ENCODE measurements at places on chromosomes 5 and 9. TPM values are rescaled to one million over a fixed set of nuclear protein-coding genes. Genes with fewer than 3 reads are reported as not detected.
A peak's percentile ranks its signal among the peaks of the same experiment; 100 is the strongest.

GRCh38 chr5:124683917-124684555 is 62.4 kb downstream of the ZNF608 start:
- DNase-seq = no peak

The TRIM52 gene
- 35.9 TPM for total RNA-seq

The PCDHB14 gene
- total RNA-seq = not detected

The PRDM9 gene
- total RNA-seq = not detected

- DNase-seq = no peak
Measured at GRCh38 chr5:100537946-100538345, 2.8 kb downstream of the FAM174A start.

DNA sequence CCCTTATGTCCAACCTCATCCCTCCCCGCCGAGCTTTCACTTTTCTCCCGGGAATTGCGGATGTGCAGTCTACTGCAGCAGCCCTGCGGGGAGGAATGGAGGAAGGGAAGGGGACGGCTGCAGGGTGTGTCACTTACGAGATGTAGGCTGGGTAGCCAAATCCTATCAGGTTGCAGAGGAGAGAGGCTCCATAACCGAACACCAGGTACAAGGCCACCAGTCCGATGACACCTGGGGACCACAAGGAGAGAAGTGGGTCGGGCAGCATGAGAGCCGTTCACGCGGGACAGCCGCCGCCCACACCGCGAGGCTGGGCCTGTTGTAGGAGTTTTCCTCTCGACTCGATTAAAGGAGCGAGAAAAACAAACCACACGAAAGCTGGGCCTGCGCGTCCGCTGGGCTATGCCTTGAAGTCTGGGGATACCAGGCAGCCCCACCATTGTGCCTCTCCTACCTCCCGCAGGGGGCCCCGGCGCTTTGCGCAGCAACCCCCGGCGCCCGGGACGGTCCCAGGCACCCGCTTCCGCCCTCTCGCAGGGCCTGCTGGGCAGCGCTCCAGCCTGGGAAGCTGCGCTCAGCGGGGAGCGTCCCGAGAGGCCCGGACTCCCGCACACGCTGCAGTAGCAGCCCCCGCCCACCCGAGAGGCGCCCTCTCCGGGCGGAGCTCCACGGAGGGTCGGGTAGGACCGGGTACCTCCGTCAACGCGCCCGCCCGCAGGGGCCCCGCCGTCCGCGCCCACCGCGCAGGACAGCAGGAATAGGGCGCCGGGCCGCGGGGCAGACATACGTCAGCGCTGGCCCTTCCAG is 798 bp downstream of the REEP5 start:
- peak; percentile 28 for DNase-seq

The LRRTM2 gene
- total RNA-seq = 0.03 TPM

The BARHL1 gene
- total RNA-seq = not detected

The FBN2 gene
- total RNA-seq = not detected

DNA sequence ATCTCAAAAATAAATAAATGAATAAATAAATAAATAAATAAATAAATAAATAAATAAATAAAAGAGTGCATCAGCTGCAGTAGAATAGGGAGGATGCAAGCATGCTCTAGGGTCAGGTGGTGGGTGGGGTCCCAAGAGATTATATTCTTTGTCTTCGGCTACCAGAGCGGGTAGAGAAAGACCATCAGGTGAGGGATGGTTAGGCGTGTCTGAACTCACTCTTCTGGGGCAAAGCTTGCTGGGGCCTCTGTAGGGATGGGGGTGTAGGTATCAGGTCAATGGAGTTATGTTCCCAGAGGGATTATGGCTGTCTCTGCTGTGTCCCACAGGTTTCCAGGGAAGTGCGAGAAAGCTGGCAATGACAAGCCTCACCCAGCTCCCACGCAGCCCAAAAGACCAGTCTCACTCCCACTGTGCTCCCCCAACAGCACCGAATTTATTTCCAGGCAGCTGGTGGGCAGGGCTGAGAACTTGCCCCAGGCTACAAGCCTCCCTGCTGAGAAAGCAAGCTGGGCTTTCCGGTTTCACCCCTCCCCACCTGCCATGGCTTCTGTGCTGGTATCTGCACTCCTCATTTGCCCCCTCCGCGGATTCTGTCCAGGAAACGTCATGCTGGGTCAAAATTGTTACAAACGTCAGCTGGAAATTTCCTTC is 180.8 kb downstream of the LURAP1L start:
- DNase-seq = no peak

- DNase-seq = peak; percentile 46
Measured at GRCh38 chr5:80960531-80961375, 590 bp downstream of the RASGRF2 start.

DNA sequence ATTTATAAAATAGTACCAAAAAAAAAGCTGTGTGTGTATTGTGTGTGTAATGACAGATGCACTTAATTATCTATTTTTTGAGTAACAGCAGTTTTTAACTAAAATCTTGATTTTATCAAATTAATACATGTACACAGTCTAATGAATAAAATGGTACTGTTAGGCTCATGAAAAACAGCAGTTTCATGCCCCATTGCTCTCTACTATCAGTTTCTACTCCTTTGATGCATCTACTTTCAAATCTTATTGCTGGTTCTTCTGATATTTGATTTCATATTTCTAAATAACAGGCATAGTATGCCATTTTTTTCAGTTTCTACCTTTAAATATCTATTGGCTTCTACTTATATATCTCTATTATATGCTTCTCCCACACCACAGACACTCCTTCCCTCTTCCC is 117.4 kb downstream of the CCDC171 start:
- DNase-seq = no peak

- no peak for DNase-seq
Measured at GRCh38 chr5:44887722-44888121, 79.0 kb downstream of the MRPS30 start.

DNA sequence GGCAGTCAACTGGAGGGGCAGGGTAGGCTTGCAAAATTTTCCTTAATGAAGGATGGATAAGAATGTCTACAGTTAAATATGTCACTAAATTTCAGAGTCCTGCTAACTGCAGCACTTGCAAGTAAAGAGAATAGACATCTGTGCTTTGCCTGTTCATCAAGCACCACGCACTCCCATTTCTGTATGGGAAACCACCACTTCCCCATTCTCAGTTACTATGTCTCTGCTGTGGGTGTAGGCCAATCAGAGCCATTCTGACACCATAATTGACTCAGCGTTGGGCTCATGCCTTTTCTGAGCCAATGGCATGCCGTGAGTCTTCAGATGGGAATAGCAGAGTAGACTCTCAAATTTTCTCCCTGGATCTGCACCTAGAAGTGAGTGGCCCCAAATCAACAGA is 247.5 kb downstream of the GABRB2 start:
- DNase-seq = no peak

The RGS14 gene
- total RNA-seq = 34.7 TPM

The TAF11L12 gene
- total RNA-seq = not detected

The NUTM2F gene
- total RNA-seq = not detected

- no peak for DNase-seq
Measured at GRCh38 chr5:167797933-167798332, 493.5 kb upstream of the WWC1 start.

DNA sequence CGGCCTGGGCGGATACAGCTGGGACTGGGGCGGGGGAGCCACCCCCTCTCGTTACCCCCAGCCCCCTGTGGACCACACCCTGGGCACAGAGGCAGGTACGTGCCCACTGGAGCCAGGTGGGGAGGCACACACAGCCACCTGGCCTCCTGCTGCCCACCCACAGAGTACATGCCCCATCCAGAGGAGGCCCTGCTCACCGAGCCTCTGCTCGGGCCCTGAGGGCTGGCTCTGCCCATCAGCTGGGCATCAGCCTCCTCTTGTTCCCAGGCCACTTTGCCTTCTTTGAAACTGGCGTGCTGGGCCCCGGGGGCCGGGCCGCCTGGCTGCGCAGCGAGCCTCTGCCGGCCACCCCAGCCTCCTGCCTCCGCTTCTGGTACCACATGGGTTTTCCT is 6.3 kb downstream of the MAMDC4 start:
- peak; percentile 22 for DNase-seq

GRCh38 chr5:34790069-34790468 is 48.9 kb upstream of the TTC23L start:
- DNase-seq = no peak

- no peak for DNase-seq
Measured at GRCh38 chr9:128877852-128878251, 3.9 kb downstream of the KYAT1 start.

DNA sequence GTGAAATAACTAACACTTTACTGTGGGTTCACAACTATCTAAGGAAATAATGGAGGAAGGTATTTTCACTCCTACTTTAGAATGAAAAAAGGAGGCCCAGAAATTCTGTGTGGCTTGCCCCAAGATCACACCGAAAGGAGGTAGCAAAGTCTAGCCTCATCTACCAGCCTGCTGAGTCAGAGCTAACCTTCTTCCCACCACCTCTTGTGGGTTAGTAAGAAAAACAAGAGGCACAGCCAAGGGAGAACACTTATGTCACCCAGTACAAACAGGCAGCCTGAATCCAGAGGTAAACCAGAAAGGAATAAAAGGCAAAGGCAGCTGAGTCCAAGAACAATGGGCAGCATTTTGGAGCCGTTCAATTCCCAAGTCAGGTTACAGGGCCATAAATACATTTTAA is 91.9 kb upstream of the RASEF start:
- no peak for DNase-seq

DNA sequence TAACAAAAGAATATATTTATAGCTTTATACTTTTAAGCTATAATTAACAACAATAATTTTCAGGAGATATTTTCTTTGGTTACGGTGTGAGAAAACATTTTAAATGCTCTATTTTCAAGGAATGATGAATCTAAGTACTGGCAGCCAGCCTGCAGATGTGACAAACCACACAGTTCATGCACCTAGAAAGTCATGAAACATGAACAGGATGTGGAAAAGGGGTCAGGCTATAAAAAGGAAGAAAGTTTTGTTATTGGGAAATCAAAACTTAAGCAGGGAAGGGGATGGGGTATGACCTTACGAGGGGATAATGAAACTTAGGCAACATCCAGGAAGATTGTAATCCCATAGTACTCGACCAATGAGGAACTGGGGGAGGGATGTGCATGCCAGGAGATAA is 508.7 kb upstream of the GRAMD2B start:
- no peak for DNase-seq

The COL15A1 gene
- not detected for total RNA-seq

DNA sequence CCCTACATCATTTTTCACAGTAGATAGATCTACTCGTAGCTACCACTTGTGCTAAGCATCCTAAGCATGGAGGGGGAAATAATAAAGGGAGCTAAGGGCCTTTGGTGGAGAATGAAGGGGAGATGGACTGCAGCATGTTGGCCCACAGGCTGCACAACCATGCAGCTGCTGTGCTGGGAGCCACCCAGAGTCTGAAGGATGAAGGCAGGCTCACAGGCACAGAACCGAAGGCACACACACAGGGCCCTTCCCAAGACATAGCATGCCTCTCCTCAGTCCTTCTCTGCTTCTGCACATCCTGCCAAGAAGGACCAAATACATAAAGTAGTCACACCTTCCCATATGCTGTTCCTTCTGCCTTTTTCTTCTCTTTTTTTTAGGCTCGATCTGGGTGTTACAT is 6.6 kb downstream of the FAM193B start:
- no peak for DNase-seq

GRCh38 chr9:134546246-134546731 is 95.3 kb upstream of the COL5A1 start:
- no peak for DNase-seq

The FOXD4L4 gene
- total RNA-seq = not detected

The LMAN2 gene
- total RNA-seq = 54.5 TPM

DNA sequence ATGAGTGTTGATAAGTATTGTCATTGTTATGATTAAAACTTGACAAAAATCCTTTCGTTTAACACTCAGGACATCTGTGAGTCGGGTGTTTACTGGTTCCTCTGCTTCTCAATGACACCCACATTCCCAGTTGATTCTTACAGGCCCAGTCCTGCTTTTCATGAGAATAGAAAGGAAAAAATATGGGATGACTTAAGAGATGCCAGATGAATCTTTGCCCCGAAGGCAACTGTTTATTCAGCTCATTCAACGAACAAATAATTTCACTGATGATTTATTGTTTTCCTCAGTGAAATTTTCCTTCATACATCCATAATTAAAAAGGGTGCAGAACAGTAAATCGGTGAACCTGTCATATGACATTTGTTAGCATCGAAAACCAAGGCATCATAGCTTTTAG is 452.4 kb upstream of the WWC1 start:
- no peak for DNase-seq

GRCh38 chr9:15422372-15423230 is at the start of gene SNAPC3:
TSS of gene SNAPC3 (plus strand) at chr9:15422876. CDS start at chr9:15422880, 4 bp downstream.
- DNase-seq = peak; percentile 96

The OTP gene
- not detected for total RNA-seq

The DIRAS2 gene
- total RNA-seq = not detected

The CSNK1G3 gene
- total RNA-seq = 87.2 TPM

DNA sequence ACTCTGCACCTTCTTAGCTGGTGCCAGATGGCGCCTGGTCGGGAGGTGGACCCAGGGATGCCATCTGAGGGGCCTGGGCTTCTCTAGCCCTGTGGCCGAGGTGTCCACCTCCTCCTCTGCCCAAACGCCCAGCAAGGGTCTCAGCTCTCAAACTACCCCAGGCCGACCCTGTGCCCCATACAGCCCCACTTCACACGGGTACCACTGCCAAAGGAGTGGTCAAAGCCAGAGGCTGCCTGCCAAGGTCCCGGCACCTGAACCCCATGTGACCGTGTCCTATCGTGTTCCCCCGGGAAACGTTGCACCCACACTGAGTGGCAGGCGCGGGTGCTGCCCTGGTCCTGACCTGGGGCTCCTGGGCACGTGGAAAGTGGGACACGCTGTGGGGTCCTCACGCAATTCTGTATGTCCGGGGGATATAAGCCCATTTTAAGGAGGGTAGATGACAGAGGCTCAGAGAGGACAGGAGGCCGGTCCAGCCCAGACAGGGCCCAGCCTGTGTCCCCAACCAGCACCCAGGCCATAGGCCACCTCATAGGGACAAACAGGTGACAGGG is 1.9 kb downstream of the ENTPD8 start:
- DNase-seq = no peak

DNA sequence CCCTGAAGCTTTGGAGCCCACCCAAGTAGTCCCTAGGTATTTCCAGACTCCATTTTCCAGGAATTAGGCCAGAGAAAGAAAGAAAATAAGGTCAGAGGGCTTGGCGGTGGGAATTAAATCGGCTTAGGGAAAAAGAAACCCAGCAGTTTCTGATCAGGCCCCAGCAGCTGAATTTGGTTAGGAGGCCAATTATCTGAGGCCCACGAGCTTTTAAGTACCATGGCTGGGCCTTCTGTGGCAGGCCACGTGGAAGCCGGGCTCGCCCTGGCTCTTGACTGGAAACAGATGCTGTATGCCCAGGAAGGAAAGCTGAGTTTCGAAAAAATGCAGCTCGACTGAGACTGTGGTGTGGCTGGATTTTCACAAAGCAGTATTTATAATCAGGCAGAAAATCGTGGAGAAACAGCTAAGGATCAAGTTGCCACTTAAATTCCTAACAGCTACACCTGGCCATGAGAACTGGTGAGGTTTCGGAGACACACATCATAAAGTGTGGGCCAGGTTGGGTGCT is 75.1 kb upstream of the PANK3 start:
- no peak for DNase-seq

DNA sequence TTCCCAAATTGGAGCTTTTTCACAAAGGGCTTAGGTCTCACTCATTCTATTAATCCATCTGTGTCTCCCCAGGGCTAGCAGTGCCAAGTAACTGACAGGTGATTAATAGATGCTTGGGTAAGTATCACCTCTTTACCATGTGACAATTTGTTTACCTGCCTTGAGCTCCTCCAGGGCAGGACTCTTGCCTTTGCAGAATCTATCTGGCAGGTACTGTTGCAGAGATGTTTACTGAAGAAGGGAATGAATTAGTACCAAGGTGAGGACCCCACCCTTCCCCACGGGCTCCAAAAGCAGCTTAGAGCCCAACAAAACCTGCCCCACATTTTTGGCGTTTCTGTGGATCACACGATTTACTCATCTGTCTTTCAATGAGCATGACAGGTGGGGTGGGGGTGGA is 698 bp upstream of the TGFBI start:
- no peak for DNase-seq

The SPATA6L gene
- total RNA-seq = 10.8 TPM

The DOCK8 gene
- total RNA-seq = 126 TPM
